Stimulated activated CD4-positive, alpha-beta T cell treated with anti-CD3 and anti-CD28 coated beads, Interleukin-1b, Interleukin-23, amount 100 ng/mL, for 1 hour (primary cell): ENCODE measurements at places on chromosomes 4 and X.

- no peak for DNase-seq
Observed at GRCh38 chrX:11131146-11131545, 20.0 kb downstream of the HCCS start.

DNA sequence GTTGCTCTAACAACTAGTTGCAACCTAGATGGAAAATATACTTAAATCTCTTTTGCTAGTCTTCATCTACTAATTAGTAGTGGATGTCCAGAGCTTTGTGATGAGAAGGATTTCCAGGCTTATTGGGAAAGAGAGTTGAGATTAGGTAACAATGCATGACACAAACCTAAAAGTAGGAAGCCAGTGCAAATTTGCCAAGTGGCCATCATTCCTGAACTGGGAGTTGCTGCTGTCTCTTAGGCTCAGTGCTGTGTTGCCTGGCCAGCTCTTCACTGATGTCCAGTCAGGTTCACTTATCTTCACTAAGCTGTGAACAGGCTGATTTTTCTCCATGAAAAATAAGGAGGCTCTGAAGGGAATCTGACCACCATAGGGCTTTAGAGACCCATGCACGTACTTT, 105.6 kb upstream of the AMOT start:
- DNase-seq: no peak

DNA sequence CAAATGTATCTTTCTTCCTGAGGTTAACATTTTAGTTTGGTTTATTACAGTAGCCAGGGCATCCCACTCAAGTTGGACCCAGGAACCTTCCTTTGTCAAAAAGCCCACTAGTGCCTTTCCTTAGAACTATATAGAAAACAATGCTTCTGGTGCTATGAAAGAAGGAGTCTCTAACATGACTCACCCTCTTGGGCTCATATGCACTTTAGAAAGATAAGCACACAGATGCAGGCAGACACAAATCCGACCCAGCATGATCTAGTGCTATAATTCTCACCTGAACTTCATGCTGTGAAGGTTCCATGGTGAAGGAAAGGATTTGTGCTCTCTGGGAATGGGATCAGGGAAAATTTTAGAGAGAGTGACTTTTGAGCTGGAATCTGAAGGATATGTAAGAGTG, 289.4 kb downstream of the ANKRD50 start:
- no peak for DNase-seq

- no peak for DNase-seq
Observed at GRCh38 chrX:108299704-108300103, 138.5 kb downstream of the COL4A6 start.

DNA sequence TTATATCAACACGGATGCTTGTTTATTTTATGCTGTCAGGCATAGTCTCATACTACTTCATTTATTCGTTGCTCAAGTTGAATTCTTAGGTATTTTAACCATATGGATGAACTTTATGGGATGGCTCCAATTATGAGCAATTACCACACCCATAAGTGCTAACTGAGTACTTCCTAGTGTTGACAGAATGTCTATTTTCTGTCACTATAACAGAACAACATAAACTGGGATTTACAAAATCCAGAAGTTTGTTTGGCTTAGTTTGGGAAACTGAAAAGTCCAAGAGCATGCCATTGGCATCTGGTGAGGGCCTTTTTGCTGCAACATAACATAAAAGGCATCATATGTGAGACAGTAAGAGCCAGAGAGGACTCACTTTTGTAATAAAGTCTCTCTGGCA, 21.0 kb downstream of the SULT1E1 start:
- DNase-seq: no peak

DNA sequence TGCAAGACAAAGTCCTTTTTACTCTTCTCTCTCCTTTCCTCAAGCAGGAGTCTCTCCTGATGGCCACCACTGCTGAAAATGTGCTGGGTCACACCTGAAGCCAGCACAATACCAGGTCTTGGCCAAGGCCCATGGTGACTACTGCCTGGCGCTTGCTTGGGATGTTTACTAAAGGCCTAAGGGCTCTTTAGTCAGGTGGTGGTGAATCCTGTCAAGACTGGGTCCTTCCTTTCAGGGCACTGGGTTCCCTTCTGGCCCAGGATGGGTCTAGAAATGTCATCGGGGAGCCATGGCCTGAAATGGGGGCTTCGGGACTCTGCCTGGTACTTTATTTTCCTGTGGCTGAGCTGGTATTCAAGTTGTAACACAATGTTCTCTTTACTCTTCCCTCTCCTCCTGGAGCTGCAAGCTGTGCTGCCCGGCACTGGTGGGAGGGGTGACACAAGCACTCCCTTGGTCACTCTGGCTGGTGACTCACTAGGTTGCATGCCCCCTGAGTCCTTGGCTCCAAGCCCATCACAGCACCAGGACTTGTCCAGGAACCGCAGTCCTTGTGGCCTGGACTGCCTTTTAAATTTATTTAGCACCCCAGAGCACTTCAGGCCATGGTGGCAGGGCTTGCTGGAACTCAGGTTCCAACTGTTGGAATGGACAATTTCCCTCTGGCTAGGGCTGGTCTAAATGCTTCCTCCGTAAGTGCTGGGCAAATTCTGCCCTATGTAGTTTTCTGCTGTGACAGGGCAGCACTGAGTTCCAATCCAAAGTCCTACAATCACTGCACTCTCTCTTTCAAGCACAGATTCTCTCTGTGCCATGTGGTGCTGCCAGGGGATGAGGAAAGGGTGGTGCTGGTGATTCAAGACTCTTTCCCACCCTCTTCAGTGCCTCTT, 11.3 kb downstream of the ARL13A start:
- no peak for DNase-seq

DNA sequence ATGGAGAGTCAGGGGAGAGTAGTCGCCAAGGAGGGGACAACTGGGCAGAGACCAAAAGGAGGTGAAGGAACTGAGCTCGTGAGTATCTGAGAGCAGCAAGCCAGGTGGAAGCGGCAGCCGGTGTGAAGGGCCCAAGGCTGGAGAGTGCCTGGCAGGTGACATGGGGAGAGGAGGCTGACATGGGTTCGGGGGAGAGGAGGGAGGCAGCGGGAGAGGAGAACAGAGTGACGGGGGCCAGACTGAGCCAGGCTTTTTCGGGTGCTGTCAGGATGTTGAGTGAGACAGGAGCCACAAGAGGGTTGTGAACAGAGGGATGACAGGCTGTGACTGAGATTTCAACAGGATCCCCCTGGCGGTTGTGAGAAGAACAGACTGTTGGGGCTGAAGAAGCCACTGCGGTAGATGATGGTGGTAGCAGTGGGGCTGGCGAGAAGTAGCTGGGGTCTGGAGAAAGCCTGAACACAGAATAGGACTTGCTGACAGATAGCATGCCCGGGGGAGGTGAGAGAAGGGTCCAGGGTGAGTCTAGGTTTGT, 5.7 kb downstream of the ELK1 start:
- no peak for DNase-seq

- no peak for DNase-seq
Observed at GRCh38 chrX:20300822-20301221, 34.1 kb upstream of the RPS6KA3 start.

DNA sequence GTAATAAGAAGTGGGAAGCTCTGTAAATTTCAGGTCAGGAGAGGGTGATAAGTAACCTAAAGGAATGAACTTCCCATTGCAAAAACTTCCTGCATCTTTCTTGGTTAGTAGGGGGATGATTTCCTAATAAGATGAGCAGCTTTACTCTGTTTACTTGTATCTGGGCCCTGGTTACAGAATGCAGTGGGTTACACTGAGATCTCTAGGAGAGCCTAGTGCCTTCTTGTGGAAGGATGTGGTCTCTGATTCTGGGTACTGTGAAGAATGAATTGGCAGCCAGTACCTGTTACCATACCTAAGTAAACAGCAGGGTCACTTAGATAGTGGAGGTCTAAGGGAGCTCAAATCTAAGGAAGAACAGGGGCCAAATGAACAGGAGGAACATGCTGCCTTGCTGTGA, 320.6 kb downstream of the ARHGAP10 start:
- no peak for DNase-seq

GRCh38 chrX:114889481-114889880, 127.9 kb downstream of the IL13RA2 start:
- DNase-seq: no peak

GRCh38 chr4:140330311-140330900, 43.0 kb upstream of the SCOC start:
- DNase-seq: no peak

DNA sequence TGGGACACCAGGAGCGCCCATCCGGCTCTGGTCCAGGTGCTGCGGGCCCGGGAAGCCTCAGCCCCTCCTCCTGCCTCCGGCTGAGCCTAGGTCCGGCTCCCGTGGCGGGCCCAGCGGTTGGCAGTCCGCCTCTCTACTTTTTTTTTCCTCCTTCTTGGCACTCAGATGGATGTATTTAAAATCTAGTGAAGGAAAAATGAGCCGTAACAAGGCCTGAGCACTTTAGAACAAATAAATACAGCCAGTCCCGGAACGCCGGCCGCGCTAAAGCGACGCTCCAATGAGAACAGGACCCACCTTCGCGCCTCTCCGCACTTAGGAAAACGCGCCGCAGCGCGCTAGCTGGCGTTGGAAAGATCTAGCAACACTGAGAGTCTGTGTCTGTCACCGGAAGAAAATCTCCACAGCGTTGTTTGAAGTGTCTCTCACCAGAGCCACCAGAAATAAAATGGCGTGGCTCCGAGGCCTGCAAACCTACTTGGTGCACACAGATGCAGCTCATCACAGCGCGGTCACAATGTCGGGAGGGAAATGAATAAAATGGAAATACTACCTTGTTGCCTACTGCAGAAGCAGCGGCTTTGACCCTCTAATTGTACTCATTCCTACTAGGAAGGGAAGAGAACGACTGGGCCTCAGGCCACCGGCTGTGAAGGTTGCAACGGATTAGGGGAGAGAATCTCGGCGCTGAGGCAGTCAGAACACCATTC, 4.7 kb downstream of the NEUROG2 start:
- DNase-seq: no peak

DNA sequence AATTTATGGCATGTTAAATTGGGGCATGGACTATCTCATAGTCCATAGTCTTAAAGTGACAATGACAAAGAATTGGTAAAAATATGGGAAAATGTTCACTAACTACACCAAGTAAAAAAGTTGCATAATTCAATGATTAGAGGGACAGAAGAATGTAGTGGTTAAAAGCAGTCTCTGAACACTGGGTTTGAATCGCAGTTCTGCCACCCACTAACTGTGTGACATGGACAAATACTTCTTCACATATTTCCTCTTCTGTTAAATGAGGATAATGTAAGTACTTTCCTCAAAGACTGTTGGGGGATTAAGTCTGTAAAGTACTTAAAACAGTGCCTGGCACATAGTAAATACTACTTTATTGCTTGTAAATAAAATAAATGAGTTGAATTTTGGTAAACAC, 15.3 kb downstream of the COQ2 start:
- DNase-seq: no peak

- DNase-seq: no peak
Observed at GRCh38 chr4:67892253-67892652, 8.5 kb upstream of the TMPRSS11D start.

- no peak for DNase-seq
Observed at GRCh38 chr4:170697845-170698244, 608.1 kb upstream of the AADAT start.

- DNase-seq: no peak
Observed at GRCh38 chr4:42915484-42915883, 23.0 kb downstream of the GRXCR1 start.

DNA sequence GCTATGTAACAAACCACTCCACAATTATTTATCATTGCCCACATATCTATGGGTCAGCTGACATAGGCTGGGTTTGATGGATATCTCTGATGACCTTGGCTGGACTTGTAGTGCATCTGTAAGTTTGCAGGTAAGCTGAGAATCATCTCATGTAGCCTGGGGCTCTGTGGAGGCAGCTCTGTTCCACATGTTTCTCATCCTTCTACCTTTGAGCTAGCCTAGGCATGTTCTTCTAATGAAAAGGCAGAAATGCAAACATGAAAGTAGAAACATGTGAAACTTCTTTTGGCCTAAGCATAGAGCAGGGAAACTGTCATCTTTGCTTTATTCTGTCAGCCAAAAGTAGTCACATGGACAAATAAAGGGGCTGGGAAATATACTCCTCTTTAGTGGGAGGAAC, 18.2 kb downstream of the MRPL1 start:
- no peak for DNase-seq
